ENCODE measurements at places on chromosomes 13 and 19.

DNA sequence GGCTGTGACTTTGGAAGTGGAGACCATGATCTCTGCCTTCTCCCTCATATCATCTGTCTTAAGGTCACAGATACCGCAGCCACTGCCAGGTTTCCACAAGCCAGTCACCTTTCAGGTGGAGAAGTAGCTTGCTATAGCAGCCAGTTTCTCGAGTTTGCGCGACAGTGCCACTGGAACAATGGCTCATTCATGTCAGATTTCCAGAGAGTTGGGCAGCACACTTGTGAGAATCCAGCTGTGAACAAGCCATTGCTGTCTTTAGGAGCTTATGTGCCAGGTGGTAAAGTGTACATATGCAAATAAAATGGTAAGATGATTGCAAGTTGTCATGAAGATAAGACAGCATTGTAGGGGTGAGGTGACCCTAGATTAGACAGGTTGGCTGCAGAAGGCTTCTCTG lies 22.3 kb downstream of the GARRE1 start:
- DNase-seq, result no peak

DNA sequence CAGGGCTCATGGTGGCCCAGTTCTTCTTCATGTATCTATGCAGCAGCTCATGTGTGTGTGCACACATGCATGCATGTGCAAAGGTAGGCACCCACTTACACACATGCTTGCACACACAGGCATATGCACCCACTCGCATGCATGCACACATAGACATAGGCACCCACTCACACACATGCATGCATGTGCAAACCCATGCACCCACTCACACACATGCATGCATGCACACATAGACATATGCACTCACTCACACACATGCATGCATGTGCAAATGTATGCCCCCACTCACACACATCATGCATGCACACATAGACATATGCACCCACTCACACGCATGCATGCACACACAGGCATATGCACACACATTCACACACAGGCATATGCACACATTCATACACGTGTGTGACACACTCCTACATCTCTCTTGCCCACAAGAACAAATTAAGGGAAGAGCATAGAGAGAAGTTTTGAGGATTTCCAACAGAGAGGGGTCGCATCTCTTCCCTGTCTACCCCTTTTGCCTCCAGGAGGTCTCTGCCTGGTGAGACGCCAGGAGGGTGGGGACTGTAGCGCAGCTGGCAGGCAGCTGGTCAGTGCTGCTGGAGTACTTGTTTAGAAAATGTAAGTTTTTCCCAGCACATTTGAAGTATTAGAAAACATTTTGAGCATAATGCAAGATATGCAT lies 63.9 kb upstream of the ARHGEF7 start:
- DNase-seq, result no peak

- DNase-seq, result no peak
These were observed 36.2 kb upstream of the LPAR6 start for GRCh38 chr13:48448959-48449614.

GRCh38 chr13:32932376-32932775 lies 83.8 kb upstream of the KL start:
- DNase-seq, result no peak

GRCh38 chr13:96034662-96035061 lies 18.5 kb downstream of the UGGT2 start:
- DNase-seq, result no peak

DNA sequence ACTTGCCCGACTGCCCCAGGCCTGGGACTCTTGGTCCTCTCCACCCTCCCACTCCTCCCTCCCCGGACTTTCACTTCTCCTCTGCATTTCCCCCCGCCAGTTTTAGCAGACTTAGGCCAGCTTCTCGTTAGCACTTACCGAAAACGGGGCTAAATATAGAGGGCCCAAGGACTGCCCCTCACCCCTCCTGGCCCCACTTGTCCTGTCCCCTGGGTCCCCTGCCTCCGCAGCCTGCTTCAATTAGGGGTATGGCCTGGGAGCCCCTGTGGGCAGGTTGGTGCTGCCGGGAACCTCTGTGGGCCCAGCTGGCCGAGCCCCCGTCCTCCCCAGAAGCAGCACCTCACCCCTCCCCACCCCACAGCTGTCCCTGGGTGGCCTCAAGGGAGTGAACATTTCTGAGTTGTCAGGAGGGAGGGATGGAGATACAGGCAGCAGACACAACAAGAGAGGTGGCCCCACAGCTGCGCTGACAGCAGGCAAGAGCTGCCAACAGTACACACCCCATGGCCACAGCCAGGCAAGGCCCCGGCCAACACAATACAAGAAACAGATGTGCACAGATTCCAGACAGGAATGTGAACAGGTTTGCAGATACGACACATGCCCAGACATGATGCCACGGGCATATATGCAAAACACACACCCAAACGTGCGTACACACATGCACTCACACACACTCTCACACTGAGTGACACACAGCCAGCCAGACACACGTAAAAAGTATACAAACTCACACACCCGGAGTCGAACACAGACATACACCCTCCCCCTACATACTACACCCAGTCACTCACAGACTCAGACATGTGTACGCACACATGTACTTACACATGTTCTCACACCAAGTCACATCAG lies 2.6 kb downstream of the POU2F2 start:
- no peak for DNase-seq

DNA sequence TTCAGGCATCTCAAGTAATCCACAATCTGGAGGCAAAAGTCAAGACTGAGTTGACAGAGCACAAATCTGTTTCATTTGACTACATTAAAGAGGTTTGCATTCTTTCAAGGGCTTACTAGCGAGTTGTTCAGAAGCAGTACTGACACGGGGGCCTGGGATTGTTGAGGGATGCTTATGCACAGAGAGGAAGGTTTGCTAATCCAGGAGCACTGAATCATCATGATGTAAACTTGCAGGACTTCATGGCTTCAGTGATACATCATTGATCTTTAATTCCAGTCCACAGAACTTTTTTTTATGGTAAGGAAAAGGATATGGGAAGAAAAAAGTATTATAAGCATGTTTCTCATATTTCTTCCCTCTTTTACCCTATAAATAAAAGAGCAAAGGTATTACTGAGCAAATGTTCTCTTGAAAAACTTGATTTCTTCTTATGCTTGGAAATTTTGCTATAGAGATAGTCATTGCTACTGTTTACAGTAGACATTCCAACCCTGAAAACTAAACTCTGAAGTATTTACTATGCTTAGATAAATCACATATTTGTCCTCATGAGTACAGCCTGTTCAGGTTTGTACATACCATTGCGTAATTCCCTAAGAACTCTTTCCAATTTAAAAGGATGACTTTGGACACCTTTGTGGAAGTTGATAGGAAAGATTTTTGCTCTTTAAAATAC lies 65.8 kb upstream of the KPNA3 start:
- no peak for DNase-seq

DNA sequence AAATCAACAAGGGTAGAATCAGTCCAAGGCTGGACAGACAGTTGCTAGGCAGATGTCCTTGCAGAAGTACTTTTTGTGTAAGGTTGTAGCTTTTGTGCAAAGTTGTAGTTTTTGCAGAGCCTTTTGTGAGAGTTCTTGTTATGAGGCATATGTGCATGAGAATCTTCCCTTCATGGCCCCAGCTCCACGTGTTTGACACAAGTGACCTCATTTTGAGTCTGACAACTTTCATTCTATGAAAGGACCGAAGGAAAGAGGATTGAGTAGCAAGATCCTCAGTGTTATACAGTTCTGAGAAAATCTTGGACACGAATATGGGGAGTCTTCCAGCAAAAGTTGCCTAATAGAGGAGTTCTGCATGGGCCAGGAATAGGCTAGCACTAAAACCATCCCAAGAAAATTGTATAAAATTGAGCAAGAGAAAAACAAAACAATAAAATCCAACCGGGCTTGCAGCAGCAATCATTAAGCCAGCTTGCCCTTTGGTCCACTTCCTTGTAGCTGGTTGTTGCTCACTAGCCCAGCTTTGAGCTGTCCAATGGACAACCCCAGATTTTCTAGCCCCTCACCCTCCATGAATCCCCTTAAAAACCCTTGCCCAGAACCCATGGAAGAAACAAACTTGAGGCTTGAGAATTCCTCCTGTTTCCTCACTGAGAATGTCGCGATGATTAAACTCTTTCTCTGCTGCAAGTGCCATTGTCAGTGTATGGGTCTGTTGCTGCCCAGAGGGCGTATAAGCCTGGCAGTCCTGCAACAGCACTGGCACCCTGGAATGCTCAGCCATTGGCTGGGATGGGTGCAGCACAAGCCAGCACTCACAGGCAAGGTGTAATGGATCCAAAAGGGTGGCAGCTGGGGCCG lies 6.5 kb downstream of the EPSTI1 start:
- DNase-seq, result peak; percentile 51

DNA sequence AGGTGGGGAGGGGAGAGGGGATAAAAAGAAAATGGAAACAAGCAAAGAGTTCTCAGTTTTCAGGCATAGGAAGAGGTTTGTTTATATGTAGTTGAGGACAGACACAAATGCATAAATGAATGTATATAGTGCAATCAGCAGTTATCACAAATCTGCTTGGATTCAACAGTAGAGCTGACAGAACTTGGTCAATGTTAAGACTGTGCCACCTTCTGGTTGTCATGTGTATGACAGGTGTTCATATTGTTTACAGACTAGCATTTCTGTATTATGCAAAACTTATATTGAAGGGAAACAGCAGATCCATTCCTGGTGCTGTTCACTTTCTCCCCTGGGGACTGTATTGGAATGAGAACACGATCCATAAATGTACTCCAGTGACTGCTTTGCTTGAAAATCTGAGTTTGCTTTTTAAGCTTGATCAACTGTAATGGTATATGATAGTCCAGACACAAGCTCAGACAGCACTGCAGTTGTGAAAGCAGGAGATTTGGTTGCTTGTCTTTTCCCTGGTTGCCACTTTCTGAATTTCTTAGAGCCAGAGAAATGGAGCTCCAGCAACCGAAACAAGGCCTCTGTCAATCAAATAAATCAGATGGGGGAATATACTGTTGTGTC lies 319.5 kb upstream of the OBI1 start:
- peak; percentile 52 for DNase-seq

DNA sequence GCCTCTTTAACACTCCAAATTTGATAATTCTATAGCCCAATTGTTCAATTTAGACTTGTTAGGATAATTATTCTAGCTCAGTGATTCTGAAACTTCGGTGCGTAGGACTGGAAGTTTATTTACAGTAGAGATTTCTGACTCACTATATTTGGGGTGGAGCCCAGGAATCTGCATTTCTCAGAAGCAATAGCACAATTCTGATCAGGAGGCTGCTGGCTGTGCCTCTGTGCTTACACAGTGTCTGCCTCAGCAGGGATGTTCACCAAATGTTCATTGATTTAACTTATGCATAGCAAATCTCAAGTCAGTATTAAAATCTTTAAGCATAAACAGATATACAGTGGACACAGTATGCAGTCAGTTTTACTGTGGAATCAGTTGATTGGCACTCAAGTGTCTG lies 45.8 kb downstream of the ATP8A2 start:
- no peak for DNase-seq

GRCh38 chr19:49692147-49692506 lies 1.2 kb downstream of the CPT1C start:
- no peak for DNase-seq

GRCh38 chr19:44851427-44851826 lies 5.3 kb downstream of the NECTIN2 start:
- no peak for DNase-seq

DNA sequence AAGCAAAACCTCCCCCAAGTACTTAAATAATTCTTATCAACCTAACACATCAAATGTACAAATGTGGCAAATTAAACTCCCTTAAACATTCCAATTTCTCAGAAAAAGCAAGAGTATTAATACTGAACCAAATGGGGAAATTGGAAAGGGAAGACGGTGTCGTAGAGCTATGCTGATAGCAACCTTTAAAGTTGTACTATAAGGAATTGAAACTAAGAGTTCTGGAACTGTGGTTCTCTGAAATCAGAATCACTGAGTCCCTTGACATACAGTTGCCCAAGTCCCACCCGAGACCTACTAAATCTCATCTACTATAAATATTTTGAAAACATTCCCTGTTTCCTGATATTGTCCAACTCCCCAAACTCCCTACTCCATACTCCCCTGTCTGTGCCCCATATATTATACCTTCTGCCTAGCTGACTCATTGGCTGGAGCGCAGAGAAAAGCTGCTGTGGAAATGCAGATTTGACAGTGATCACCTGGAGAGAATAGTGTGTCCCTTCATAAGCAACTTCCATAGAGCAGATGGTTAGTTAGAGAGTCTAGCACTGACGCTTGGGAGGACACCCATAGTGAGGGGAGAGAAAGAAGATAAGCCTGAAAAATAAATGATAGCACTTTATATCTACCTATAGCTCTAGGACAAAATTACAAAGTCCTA lies 51.4 kb upstream of the ITM2B start:
- no peak for DNase-seq

- DNase-seq, result no peak
These were observed 8.4 kb upstream of the PRR19 start for GRCh38 chr19:42293540-42293939.

GRCh38 chr19:38889803-38890202 lies 9.6 kb downstream of the SIRT2 start:
- no peak for DNase-seq

- DNase-seq, result no peak
These were observed 98.3 kb downstream of the SLITRK6 start for GRCh38 chr13:85700906-85701305.

- no peak for DNase-seq
These were observed 754 bp upstream of the CHERP start for GRCh38 chr19:16542910-16543472.

- DNase-seq, result no peak
These were observed 14.6 kb downstream of the ADGRE5 start for GRCh38 chr19:14395710-14396336.

DNA sequence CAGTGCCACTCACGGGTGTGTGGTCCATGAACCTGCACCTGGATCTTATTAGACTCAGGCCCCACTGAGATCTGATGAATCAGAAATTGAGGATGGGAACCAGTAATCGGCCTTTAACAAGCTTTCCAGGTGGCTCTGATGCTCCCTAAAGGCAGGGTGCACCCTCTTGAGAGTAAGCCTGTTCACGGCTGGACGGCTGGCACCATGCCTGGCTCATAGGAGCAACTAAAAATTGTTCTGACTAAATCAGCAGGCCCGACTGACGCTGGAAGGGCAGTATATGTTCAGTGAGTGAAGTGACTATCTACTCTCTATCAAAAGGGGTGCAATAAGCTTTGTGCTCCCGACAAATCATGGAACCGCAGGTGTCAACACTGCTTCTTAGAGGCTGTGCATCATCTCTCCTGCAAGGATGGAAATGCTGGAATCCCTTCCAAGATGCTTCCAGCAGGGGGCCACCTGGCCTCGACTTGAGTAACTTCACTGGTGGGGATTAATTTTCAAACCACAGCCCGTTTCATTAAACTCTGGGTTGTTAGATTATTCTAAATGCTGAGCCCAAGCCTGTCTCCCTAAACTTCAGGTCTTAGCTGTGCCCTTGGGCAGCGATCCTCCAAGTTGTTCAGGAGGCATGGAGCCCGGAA lies 28.4 kb downstream of the TMTC4 start:
- DNase-seq, result no peak
